Stimulated activated CD4-positive, alpha-beta T cell treated with anti-CD3 and anti-CD28 coated beads, TNF-alpha, amount 100 ng/mL, for 4 hours (primary cell): ENCODE measurements at places on chromosomes 3 and 15.

DNA sequence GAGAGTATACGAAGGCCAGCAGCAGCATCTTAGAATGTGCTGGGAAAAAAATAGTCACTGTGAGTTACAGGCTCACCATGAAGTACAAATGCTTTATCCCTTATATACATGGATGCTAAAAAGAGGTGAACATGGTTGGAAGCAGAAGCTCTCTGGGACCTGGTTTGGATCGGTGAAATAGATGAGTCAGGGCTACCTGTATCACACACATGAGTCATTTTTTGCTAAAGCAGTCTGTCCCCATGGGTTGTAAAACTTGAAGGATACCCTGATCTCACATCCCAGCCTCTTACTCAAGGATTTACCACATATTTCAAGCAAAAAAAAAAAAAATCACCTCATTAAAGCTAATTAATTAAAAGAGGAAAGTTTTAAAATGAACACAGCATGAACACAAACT lies 6.9 kb upstream of the SERPINI2 start:
- DNase-seq = no peak

DNA sequence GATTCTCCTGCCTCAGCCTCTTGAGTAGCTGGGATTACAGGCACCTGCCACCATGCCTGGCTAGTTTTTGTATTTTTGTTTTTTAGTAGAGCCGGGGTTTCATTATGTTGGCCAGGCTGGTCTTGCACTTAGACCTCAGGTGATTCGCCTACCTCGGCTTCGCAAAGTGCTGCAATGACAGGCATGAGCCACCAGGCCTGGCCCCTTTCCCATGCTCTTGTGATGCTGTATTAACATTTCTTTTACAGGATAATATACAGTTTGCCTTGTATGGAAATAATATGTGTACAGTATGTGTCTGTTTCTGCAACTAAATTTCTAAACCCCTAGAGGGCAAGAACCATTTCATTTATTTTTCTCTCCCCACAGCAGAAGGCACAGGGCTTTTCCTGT lies 37.8 kb downstream of the SCG5 start:
- DNase-seq = no peak

DNA sequence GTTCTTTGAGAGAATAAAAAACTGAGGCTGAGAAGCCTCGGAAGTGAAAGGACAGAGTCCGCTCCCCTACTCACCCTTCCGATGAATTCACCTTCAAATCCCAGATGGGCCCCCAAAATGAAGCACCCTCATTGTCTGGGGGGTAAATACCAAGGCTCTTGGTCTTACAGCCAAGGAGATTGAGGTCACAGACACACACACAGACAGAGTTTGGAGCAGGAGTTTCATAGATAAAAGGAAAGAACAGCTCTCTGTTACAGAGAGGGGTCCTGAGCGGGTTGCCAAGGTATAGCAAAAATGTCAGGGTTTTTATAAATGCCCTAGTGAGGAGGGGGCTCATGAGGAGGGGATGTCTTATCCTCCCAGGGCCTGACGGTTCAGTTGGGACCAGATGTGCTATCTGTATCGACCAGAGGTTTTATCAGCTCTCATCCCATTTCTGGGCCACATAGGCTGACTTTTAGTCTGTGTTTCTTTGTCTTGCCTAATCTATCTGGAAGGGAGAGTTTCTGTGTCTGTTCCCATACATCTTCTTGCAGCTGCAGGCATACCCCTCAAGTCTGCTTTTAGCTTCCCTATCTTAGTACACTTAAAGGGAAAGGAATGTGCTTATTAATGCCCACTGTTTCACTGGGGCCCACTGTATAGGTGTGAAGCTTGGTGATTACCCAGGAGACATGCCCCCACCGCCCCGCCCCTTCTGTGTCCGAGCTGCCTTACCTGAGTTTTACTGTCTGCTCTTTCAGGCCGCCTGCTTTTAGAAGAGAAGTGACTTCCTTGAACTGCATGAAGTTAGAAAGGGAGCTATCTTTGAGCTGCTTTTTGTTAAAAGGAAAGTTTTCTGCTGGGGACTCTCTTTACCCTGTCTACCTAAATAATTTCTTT lies 66.8 kb upstream of the ATP11B start:
- no peak for DNase-seq

DNA sequence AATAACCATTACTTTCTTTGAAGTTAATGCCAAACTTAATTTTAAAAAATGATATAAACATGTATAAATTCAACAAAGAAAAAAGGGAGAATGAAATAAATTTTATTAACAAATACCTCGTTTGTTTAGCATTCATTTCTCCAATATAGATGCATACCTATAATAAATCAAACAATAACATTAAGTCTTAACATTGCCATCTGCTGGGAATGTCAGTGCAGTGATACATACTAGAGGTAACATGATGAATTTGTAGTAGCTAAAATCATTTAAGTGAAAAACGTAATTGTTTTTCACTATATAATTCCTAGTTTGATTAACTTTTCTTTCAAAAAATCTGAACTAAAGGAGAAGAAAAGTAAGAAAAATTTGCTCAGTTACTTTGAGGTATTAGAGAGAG lies 340.2 kb upstream of the CBLB start:
- no peak for DNase-seq

GRCh38 chr15:70217226-70218160 lies 119.8 kb upstream of the TLE3 start:
- DNase-seq = no peak

DNA sequence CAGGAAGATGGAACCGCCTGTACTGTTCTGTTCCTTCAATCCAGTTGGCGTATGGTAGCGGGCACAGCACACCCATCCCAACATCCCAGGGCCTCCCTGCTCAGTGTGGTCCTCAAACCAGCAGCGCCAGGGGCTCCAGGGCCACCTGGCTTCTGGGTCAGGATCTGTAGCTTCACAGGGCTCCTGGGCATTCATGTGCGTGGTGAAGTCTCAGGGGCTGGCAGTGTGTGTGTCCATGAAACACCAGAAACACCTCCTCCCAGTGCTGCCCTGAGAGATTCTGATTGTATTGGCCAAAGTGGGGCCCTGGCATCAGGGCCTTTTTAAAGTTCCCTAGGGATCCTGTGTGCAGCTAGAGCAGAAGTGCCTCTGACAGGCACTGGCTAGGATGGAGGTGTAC lies 42.1 kb downstream of the ABTB1 start:
- DNase-seq = no peak

GRCh38 chr3:64871834-64872249 lies 184.0 kb upstream of the ADAMTS9 start:
- no peak for DNase-seq

DNA sequence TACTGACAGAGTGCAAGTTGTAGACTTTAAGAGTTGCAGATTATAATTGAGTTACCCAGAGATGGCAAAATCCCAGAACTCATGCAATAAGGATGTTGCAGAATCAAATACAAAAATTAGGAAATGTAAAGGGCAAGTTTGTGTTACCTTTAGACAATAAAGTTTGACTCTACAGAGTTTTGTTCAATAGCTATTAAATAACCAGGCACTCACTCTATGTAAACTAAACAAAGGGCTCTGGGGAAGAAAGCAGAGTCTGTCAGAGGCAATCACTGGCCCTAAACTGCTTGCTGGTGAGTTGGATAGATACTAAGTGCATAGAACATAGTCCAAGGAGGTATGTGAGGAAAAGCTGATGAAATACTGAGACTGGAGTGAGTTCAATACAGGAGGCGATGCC lies 40.0 kb upstream of the PLCL2 start:
- DNase-seq = no peak

DNA sequence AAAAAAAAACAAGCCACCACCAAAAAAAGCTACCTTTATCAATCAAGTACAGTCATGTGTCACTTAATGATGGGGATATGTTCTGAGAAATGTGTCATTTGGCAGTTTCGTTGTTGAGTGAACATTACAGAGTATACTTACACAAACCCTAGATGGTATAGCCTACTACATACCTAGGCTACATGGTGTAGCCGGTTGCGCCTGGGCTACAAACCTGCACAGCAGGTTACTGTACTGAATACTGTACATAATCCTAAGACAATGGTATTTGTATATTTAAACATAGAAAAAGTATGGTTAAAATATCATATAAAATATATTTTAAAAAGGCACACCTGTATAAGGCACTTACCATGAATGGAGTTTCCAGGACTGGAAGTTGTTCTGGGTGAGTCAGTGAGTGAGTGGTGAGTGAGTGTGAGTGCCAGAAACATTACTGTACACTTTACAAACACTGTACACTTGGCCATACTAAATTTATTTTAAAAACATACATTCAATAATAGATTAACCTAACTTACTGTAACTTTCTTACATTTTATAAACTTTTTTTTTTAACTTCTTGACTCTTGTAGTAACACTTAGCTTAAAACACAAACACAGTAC lies 25.9 kb upstream of the JMJD7 start:
- DNase-seq = no peak

GRCh38 chr3:126666658-126667528 lies 12.0 kb upstream of the TXNRD3 start:
- no peak for DNase-seq

DNA sequence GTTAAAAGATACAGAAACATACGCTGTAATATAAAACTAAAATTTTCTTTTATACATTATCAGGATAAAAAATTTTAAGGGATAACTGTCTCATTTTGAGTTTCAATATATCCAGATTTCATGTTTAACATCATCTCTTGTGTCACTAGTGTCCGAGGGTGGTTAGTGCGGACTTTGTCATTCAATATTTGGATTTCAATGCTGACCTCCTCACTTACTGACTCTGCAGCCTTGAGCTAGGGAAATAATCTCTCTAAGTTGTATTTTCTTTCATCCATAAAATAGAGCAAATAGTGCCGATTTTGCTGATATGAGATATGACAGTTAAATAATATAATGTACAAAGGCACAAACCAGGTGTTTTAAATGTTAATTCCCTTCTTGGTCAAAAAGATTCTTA lies 203.2 kb downstream of the CPNE4 start:
- DNase-seq = no peak

DNA sequence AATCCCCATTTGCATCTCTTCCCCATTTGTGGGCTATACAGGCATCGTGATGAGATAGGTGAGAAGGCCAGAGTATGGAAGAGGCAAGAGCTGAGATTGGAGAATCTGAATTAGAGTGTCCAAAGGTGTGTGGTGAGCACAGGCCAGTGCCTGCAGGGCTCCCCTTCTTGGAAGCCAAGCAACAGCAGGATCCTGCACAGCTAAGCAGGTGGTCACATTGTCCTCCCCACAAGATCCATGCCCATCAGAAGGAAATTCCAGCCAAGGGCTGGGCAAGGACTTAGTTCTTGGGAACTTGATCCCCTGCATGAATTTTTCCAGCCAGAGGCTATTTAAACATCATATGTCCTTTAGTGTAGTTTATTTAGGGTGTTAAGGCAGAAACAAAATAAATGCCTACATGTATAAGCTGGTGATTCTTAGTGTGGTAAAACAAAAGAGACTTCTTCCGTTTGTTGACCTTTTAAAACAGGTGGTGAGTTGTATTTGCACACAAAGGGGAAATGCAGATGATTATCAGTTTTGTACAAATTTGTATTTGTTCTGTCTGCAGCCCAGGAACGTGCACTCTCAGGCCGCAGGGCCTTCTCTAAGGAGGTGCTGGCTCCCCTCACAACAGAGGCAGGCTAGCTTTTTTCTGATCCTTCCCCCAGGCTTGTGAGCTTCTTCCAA lies 110.2 kb downstream of the PLCL2 start:
- DNase-seq = no peak

DNA sequence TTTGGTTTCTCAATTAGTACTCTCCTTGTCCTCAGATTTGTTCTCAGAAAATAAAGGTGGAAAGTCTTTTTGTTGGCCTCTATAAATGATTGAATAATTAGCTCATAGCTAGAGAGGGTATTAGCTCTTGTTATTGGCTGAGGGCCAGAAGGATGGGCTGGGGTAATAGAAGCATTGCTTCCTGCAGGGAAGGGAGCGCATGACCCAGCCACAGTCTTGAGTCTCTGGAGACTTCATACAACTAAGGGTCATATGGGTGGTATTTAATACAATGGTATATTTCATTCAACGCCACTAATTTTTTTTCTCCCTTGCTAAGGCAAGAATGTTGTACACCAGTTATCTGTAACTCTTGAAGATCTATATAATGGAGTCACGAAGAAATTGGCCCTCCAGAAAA lies 8.4 kb downstream of the DNAJA4 start:
- DNase-seq = no peak

DNA sequence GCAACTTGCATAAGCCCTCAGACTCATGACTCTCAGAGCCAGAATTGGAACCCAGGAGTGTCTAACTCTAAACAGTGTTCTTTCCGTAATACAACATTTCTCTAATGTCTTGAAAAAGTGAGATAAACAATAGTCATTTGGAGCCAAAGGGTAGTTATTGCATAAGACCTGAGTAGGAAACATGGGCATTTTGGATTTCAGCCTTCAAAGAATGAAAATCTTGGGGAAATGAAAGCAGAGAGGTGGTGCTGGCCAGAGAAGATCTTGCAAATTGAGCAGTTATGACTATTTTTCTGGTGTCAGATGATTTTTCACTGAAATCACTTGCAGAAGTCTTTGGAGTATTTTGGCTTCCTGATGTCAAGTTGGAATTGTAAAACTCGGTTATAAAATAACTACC lies 379.4 kb downstream of the DIPK2A start:
- no peak for DNase-seq

DNA sequence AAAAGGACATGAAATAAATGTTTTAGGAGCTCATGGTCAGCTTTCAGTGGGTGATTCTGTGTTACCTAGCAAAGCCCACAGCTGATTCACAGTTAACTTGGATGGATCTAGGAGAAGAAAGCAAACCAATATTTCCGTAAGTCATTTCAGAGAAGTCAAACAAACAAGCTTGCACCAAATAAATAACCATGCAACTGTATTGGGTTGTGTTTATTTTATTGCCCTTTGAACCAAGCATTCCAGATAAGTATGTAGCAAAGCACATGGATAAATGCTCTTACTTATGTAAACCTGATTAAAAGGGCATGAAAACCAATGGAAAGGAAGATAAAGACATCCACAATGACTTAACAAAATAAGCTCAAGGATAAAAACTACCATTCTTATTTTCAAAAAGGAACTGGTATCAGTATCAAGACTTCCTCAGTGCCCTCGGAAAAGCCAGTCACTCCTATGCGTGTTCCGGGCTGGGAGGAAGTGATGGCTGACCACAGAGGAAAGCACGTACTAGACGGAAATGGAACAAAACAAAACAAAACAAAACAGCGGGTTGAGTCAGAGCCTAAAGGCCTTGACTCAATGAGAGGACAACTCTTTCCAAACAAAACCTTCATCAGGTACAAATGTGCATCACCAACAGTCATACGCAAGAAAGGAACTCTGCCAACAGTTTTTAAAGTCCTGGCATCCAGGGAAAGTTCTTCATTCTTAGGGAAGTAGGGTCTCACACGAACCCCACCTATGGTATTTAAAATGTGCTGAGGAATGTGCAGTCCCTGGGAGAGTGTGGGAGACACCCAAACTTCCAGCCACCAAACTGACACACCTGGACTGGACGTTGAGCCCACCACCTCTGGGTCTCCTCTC lies 103.3 kb downstream of the SNRK start:
- peak; percentile 49 for DNase-seq

GRCh38 chr3:172293093-172293492 lies 155.2 kb downstream of the GHSR start:
- DNase-seq = no peak

GRCh38 chr15:33768670-33769190 lies 199.6 kb upstream of the CHRM5 start:
- DNase-seq = no peak
